Fibroblast of skin of right biceps (primary cell): ENCODE measurements at places on chromosomes 11 and 22.
A peak's percentile ranks its signal among the peaks of the same experiment; 100 is the strongest.

DNA sequence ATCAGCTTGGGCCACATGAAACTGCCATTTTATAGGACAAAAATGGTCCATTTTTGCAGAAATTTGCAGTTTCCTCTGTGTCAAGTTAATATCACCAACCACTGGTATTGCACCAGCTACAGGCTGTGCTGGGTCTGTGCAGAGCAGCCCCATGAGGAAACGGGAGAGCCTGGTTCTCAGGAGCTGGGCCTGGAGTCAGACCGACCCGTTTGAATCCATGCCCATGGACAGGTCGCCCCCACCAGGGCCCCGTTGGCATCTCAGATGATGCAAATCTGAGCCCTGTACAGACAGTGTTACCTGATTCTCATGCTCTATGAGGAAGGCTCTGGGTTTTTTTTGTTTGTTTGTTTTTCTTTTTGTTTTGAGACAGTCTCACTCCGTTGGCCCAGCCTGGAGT lies 9.8 kb upstream of the SEC14L6 start:
- no peak for DNase-seq

DNA sequence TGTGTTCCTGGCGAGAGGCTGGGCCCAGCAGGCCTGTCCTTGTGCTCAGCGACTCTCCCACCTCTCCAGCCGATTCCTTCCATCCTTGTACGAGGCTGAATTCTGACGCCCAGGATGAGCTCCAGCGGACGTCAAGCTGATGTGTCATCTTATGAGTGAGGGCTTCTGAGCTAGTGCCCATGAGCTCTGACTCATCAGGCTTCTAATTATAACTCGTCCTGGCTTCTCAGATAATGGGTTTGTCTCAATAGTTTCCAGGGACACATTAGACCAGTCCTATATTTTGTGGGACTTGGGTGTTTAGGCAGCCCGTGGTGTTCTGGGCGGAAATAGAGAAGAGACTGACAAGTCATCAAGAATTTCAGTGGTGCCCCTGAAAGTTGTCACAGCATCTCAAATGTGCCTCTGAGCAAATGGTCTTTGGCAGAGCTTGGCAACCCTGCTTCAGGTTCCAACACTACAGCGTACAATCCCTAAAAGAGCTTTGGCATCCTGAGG lies 108.2 kb upstream of the CD44 start:
- DNase-seq, result peak; percentile 98

GRCh38 chr11:942823-943222 lies 17.2 kb downstream of the AP2A2 start:
- peak; percentile 79 for DNase-seq

- no peak for DNase-seq
Observed at GRCh38 chr22:46682011-46682731, 55.9 kb downstream of the CERK start.

- no peak for DNase-seq
Observed at GRCh38 chr11:71971680-71972079, 27.0 kb upstream of the IL18BP start.

- DNase-seq, result peak; percentile 16
Observed at GRCh38 chr11:87116185-87116584, 78.5 kb downstream of the TMEM135 start.

GRCh38 chr22:29183971-29184848 lies 21.5 kb upstream of the EMID1 start:
- no peak for DNase-seq
